ENCODE measurements at places on chromosomes 7 and 10.

DNA sequence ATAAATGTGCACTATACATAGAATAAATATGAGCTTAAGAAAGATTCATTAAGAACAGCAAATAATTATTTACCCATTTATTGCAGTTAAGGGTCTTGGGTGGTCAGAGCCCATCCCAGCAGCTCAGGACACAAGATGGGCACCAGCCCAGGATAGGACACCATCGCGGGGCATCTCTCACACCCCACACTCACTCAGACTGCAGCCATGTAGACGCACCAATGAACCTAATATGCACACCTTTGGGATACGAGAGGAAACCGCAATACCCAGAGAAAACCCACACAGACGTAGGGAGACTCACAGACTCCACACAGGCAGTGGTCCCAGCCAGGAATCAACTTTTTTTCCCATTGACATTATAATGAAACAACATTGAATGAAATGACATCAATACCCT, 36.0 kb downstream of the CARD11 start:
- DNase-seq: no peak

DNA sequence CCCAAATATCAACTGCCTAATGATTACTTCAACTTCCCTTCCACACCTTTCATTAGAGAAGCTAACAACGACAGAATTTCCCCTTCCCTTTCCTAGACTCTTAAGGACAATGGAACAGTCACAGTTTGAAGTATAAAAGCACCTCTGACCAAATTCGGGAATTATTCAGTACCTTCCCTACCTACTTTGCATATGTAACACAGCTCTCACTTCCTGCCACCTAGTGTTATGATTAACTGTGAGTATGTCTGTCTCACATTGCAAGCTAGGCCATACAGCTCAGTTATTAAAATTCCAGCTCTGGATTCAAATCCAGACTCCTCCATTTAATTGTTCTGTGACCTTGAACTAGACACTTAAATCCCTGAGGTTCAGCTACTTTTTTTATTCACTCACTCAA, 44.8 kb upstream of the HPSE2 start:
- DNase-seq: no peak

GRCh38 chr7:146683439-146683838, 566.8 kb downstream of the CNTNAP2 start:
- no peak for DNase-seq

GRCh38 chr7:120989257-120990220, 1.0 kb downstream of the CPED1 start:
- no peak for DNase-seq

DNA sequence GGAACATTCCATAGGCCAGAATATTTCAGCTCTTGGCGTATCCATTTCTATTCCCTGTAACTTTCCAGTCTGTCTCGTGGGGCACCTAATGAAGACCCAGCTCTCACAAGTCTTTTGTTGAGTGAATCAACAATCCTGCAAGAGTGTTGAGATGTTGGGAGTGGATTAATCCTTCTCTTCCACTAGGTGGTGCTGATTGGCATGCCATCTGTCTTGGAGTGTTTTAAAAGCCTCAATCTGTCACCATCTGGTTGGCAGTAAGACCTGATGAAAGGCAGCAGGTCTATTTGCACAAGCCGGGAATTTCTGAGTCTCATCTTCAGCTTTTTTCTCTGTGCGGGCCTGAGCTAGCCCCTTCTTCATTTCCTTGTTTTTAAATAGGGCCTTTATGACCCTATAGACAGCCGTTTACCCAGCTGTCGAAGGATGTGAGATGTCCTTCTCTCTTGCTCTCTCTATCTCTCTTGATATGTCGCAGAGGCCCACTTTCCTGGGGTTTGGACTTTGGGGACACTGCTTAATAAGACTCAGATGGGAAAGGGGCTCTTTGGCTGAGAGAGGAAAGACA, 180.5 kb downstream of the ZNF365 start:
- DNase-seq: no peak

DNA sequence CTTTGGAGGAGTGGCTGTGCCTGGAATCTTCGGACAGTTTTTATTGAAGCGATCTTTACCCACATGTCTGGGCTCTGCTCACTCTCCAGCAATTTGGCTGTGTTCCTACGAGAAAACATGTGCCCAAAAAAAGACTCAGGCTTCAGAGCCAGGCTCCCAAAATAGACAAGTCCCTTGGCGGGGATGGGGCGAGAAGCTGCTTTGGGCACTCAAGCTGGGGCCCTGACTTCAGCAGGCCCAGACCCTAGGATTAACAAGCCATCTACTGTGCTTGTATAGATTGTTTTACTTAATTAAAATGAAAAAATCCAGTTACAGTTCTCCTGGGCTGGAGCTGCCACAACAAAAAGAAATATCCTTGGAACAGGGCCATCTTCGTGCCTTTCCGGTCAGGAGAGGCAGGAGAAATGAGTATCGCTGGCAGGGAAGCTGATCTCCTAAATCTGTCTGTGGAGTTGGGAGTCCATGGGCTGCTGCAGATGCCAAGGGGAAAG, 51.4 kb upstream of the PDCD4 start:
- no peak for DNase-seq

DNA sequence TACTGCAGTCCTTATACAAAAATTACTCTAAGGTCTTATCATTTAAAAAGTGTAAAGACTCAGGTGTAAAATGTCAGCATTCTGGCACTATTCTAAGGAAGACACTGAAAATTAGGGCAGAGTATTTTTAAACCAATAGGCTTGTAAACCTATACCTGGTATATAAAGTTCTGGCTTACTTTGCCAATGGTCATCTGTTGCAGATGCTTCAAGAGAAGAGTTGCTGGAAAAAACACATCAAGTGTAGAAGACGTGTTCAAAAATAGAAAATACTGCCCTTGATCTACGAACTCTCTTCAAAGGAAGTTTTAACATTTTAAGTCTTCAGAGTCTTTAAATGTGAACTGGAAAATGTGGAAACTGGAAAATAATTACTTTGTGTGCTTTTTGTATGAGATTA, 23.9 kb downstream of the NT5C3A start:
- no peak for DNase-seq

- no peak for DNase-seq
Measured at GRCh38 chr7:81627536-81628287, 142.1 kb downstream of the HGF start.

All from stimulated activated CD4-positive, alpha-beta T cell treated with anti-CD3 and anti-CD28 coated beads, TNF-alpha, amount 100 ng/mL, for 1 hour (primary cell).